ENCODE measurements at places on chromosomes 12 and 14. TPM values are rescaled to one million over a fixed set of nuclear protein-coding genes. Genes with fewer than 3 reads are reported as not detected.

DNA sequence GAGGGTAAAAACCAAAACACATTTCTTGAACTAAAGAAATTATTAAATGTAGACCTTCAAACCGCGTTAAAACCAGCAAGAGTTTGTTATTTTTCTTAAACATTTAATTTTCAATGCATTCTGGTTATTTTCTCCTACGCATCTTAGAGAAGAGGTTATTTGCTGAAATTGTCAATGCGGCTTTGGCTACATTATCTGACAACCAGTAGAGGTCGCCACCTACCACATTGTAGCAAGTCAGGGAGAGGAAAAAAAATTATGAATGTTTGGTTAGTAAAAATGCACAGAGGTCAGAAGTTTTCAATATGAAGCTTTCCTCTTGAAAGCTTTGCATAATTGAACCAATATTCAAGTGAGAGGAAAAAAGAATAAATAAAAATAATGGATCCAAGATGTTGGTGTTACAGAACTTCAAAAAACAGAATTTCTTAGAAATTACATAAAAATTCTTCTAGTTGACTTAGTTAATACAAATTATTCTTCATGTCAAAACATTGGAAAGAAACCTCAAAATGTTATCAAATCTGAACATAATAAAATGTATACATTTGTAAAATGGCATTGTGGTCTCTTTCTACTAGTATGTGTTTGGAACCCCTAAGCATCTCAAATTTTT lies 159.4 kb upstream of the TMTC2 start:
- no peak overlapping the region for H3K27ac ChIP-seq
- H3K36me3 ChIP-seq, result no peaks in the 10 kb centered on the region
- no peaks in the 10 kb centered on the region for H3K27me3 ChIP-seq
- no peaks in the 10 kb centered on the region for H3K4me1 ChIP-seq

GRCh38 chr14:50475460-50475859 lies 56.9 kb downstream of the MAP4K5 start:
- H3K4me3 ChIP-seq, result no peak overlapping the region
- no peak overlapping the region for H3K27ac ChIP-seq
- H3K4me1 ChIP-seq, result no peaks in the 10 kb centered on the region
- no peaks in the 10 kb centered on the region for H3K27me3 ChIP-seq

The CDH24 gene
- 17.2 TPM for total RNA-seq

The RNFT2 gene
- 27.0 TPM for total RNA-seq

The ANKS1B gene
- 65.8 TPM for total RNA-seq

DNA sequence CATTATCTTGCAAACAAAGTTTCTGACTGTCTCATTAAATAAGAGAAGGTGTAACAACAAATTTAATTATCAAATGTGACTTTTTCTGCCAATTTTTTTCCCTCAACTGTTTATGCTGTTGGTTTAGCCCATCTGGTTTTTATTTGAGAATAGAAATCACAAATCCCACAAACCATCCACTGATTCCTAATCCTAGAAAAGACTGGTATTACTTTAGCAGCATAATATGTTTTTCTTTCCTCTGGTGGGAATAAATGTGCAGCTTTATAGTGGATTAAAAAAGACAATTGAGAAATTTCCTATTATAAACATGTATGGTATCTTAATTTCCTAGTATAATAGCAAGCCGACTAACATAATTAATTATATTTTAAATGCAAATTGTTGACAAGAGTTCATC lies 257.9 kb upstream of the FOXN3 start:
- H3K4me1 ChIP-seq, result no peaks in the 10 kb centered on the region
- no peak overlapping the region for H3K27ac ChIP-seq
- H3K4me3 ChIP-seq, result no peak overlapping the region
- no peaks in the 10 kb centered on the region for H3K36me3 ChIP-seq

GRCh38 chr14:68306934-68307789 lies 485.7 kb downstream of the ZFP36L1 start:
- no peaks in the 10 kb centered on the region for H3K36me3 ChIP-seq
- H3K27ac ChIP-seq, result no peak overlapping the region
- H3K4me1 ChIP-seq, result no peaks in the 10 kb centered on the region
- DNase-seq, result no peak
- no peaks in the 10 kb centered on the region for H3K27me3 ChIP-seq

- no peak overlapping the region for H3K27ac ChIP-seq
- H3K4me1 ChIP-seq, result no peaks in the 10 kb centered on the region
- no peaks in the 10 kb centered on the region for H3K27me3 ChIP-seq
- no peak overlapping the region for H3K4me3 ChIP-seq
These were observed 37.8 kb downstream of the LLPH start for GRCh38 chr12:66092559-66093269.

All from endodermal cell (in vitro differentiated cells).